Stimulated activated CD8-positive, alpha-beta memory T cell treated with anti-CD3 and anti-CD28 coated beads, Interleukin-15, amount 100 ng/mL, for 4 hours (primary cell): ENCODE measurements at places on chromosomes 4 and X.

DNA sequence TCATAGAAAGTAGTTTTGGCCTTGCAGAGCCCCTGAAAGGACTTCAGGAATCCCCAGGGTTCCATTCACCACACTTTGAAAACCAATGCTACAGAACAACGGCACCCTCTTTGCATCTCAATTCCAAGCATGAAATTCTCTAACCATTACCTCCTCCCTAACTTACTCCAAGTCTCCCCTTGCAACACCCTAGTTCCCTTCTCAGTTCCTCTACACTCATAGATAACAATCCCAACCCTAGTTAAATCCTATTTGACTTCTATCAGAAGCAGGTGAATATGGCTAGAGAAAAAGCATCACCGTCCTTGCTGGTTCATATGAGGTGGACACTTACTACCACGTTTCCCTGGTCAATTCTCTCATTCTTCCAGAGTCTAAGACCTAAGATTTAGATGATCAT lies 2.4 kb downstream of the RCHY1 start:
- DNase-seq: no peak

DNA sequence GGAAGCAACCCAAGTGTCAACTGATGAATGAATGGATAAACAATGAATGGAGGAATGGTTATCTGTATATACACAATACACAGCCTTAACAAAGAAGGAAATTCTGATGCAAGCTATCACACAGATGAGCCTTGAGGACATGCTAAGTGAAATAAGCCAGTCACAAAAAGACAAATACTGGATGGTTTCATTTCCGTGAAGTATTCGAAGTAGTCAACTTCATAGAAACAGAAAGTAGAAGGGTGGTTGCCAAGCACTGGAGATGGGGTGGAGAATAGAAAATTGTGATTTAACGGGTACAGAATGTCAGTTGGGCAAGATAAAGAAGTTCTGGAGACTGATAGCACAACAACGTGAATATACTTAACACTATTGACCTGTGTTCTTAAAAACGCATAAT lies 28.2 kb downstream of the CENPU start:
- no peak for DNase-seq

- no peak for DNase-seq
Measured at GRCh38 chr4:143538979-143539669, 25.6 kb downstream of the SMARCA5 start.

DNA sequence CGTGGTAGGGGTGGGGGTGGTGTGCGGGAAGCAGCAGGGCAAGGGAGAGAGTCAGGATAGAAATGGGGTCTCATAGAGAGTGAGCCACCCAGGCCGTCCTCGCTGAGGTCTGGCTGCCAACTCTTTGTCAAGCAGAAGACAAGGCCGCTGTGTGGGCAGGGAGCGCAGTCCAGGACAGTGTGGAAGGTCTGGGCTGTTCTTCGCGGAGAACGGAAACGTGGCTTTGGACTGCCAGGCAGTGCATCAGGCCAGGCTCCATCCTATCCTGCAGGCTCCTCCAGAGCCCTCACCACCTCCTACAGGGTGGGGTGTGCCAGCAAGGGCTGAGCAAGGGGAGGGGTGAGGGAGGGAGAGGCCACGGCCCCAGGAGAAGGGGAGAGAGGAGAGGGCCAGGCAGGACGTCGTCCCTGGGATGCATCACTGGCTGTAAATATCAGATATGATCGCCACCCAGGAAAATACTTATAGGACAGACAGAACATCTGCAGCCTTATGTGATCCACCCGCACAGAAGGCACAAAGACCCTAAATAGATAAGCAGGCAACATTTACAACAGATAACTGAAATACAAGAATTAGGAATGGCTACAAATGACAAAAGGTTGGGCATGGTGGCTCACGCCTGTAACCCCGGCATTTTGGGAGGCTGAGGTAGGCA lies 85.3 kb downstream of the ABLIM2 start:
- DNase-seq: no peak

DNA sequence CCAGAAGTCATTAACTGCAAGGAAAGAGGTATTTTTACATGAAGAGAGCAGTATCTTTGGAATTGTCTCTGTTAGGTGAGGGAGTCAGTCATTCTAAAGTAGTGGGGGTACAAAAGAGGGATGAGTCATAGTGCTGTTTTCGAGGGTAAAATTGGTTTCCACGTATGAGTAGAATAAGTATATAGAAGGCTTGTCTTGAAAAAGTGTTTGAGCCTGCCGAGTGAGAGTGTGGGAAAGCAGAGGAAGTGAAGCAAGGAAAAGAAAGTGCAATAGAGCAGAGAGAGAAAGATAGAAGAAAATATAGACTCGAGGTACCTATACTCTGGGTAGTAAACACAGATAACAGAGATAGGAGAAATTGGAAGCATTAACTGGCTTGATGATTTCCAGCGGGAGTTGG lies 696.4 kb downstream of the DMD start:
- DNase-seq: no peak

GRCh38 chrX:126489116-126489695 lies 63.4 kb downstream of the DCAF12L1 start:
- no peak for DNase-seq

DNA sequence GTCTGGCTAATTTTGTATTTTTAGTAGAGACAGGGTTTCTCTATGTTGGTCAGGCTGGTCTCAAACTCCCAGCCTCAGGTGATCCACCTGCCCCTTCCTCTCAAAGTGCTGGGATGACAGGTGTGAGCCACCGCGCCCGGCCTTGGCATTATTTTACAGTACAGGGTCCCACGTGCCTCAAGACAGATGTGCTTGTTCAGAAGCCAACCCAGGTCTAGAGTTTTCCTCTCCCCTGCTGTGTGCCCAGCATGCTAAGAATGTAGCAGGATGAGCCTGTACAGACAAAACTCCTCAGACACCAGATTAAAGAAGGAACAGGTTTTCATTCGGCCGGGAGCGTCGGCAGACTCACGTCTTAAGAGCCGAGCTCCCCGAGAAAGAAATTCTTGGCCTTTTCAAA lies 42.2 kb downstream of the CRLF2 start:
- no peak for DNase-seq

DNA sequence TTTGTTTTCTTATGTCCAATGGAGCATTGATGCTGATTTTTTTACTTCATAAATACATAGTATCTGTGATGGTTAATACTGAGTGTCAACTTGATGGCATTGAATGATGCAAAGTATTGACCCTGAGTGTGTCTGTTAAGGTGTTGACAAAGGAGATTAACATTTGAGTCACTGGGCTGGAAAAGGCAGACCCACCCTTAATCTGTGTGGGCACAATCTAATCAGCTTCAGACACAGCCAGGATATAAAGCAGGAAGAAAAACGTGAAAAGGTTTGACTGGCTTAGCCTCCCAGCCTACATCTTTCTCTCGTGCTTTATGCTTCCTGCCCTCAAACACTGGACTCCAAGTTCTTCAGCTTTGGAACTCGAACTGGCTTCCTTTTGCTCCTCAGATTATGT lies 230.6 kb upstream of the SPRY1 start:
- no peak for DNase-seq

GRCh38 chrX:63349307-63349706 lies 1.8 kb downstream of the SPIN4 start:
- no peak for DNase-seq

DNA sequence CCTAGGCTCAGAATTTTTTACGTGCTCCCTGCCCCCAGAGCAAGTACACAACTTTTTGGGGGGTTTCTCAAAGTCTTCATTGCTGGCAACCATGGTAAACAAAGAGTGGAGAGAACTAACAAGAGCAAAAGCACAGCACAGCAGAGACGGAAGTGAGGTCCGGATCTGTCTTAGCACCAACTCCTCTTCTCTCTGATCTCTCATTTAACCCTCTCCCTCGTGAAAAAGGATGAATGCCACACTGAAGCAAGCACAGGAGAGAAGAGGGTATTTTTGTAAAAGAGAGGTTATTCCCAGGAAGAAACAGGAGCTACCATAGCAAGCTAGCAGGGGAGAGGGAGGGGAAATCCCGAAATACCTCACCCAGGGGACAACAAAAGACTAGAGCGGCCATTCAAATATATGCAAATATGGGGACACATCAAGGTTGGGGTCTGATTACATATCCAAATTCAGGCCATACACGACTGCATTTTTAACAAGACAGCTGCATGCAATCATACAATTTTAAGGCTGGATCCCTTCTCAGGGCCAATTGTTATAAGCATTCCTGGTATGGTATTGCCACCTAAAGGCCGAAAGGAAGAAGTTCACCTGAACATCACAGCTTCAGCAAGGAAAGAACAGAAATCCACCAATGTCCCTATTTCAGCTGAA lies 46.6 kb downstream of the CD40LG start:
- no peak for DNase-seq

DNA sequence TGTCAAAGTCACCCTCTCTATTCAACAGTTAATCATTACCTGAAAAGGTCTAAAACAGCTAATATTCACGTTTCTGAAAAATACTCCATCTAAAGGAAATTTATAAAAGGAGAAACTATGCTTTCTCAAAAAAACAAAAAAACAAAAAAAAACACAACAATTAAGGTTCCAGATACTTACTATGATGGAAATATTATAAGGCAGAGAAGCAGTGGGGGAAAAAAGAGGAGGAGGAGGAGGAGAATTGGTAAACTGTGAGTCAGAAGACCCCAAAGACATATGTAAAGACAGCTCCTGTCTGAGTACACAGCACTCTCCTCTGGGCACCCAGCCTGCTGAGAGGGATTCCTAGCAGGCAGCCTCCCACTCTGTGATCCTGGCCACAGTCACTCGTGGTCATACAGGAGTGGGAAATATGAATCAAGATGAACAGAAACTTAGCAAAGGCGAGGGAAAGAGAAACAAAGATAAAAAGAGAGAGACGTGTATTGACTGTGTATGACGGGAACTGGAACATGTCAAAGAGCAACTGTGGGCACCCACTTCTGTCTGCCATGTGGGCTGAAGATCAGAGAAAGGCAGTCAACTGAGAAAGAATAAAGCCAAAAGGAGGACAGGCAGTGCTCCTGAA lies 12.5 kb downstream of the KLHL15 start:
- DNase-seq: peak; percentile 15

GRCh38 chr4:8427262-8427661 lies 13.3 kb downstream of the ACOX3 start:
- DNase-seq: no peak

- DNase-seq: no peak
Measured at GRCh38 chr4:3766785-3767569, 792 bp downstream of the ADRA2C start.

DNA sequence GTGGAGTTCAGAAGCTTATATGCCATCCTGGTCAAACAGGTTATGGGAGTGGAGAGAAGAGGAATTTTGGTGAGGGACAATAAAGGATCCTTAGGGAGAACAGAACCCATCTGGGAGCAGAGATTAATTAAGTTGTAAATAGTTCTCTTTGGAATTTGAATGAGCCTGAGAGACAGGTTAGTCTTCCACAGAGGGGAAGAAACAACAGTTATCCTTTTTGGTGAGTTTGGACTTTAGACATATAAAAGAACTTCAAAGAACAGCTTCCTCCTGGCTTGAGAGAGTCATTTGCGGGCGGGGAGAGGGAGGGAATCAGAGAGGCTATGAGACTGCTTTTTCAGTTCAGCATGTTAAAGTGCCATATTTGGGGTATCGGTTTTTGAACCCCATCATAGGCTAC lies 793.3 kb upstream of the MAGEB2 start:
- no peak for DNase-seq

DNA sequence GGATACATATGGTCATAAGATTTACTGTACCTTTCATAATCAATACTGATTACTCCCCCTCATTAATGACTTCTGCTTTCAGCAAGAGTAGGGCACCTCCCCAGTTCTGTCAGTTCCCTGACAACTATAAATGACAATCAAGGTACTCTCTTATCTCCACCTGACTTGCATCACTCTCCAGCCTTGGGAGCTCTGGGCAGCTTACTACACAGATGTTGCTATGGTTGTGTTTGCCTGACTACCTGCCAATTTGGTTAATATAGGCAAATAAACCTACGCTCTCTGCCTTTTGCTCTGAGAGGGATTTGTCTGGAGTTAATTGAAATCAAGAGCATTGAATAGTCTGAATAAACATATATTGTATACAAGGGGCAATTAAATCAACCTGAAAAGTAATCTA lies 22.8 kb upstream of the MAP7D3 start:
- no peak for DNase-seq

DNA sequence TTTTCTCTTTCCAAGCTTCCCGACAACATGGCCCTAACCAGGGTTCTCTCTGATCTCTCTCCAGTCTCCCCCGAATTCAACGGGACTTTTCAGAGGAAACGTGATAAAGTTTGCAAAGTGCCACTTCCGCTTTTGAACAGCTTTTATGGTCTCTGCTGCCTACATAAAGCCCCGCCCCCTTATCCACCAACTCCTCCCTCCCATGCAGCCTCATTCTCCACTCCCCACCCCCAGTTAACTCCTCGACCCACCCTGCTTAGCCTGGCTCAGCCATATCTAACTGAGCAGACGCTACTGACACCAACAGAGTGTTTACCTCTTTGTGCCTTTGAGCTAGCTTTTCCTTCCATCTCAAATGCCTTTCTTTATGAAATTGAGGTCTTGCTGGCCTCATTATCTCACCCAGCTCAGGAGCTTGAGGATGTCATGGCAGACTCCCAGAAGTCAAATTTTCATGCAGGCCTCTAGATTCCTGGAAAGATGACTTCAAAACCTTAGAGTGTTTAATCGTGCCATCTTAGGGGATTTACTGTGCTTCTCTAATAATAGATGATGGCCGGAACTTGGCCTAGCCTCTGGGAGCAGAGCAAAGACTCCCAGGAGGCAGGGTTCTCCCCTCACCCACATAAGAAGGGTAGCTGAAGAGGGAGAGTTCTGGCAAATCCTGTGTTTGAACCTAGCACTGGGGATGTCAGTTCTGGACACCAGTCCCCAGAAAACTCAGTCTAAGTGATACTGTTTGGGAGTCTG lies 606.0 kb downstream of the BCOR start:
- DNase-seq: peak; percentile 16

DNA sequence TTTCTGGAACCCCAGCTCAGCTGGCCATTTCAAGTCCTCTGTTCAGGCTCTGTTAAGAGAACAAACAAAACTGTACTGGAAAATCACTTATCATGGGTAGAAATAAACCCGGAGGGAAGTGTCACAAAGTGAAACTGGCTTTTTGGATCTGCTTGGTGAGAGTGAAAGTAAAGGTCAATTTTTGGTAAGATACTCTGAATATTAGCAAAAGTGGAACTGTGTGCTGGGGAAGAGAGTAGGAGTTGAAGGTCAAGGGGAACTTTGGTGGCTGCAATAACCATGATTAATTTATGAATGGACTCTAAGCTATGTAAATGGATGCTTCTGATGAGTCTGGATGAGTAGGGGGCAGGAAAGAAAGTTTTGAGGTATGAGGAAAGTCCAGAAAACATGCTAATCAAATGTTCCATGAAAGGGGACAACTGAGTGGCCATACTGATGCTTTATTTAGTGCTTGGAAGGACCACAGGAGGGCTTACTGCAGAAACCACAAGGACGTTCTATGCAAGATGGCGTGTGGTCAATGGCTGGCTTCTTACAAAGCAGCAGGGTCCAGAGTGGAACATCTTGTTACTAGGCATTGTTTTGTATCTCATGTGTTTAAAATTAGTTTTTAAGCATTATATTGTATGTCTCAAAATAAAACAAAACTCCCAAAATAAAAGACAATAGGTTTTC lies 36.8 kb upstream of the TNIP3 start:
- DNase-seq: no peak

GRCh38 chrX:65932173-65933084 lies 107.5 kb downstream of the VSIG4 start:
- no peak for DNase-seq
